HL-60 (cell line): ENCODE measurements at places on chromosomes 1 and 21.

DNA sequence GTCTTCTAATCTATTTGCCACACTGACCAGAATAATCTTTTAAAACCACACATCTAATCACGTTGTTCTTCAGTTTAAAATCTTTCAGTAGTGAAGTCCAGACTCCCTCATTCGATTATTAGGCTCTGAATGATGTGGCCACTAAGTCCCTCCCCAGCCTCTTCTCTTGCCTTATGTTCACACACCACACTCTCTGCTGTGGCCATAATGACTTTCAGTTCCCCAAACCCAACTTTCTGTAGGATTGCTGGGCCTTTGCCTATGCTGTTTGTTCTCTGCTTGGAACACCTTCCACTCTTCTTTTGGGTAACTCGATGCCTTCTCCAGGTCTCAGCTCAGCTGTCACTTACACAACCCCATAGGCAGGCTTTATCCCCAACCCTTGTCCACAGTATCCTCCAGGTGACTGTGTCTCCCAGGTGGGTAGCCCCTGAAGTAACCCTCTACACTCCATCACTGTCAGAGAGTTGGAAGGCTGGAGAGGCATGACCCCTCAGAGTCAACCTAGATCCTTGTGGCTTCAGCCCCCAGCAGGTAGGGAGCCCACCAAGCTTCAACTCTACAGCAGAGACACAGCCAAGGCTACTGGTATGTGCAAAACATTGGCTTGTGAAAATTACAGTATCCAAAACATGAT is 8.4 kb upstream of the SLC37A1 start:
- DNase-seq, result no peak

- DNase-seq, result no peak
Observed at GRCh38 chr1:87362063-87362833, 33.6 kb downstream of the LMO4 start.

- no peak for DNase-seq
Observed at GRCh38 chr1:81540216-81540615, 260.5 kb upstream of the ADGRL2 start.

DNA sequence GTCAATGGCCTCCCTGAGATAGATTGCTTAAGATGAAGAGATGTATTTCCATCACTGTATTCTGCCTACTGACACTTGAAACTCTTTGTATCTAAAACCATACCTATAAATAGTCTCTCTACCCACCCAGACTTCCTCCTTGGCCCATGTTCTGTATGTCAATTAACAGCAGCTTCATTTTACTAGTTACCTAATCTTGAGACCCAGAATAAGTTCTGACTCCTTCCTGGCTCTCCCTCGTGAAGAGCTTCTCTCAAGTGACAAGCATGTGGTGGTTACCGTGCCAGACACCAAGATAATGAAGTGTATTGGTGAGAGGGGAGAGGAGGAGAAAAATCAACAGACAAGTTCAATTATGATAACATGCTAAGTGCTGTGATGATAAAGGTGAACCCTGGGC is 128.8 kb upstream of the RAVER2 start:
- DNase-seq, result no peak

- peak; percentile 24 for DNase-seq
Observed at GRCh38 chr1:4585216-4585615, 69.2 kb upstream of the AJAP1 start.

DNA sequence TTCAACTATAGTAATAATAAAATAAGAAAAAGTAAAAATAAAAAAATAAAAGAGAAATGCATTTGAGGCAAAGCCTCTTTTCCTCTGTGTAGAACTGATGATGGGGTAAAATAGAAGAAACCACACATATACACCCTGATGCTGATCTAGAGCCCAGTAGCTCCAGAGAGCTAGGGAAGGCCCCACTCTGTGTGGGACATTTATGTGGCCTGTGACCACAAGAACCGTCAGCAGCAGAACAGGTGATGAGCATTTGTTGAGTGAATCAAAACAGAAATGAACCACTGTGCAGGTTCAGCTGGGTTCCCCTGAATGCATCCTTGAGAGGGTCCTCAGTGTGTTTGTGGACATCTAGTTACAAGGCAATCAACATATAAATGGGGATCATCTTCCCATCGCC is 221.8 kb upstream of the HOOK1 start:
- DNase-seq, result no peak

DNA sequence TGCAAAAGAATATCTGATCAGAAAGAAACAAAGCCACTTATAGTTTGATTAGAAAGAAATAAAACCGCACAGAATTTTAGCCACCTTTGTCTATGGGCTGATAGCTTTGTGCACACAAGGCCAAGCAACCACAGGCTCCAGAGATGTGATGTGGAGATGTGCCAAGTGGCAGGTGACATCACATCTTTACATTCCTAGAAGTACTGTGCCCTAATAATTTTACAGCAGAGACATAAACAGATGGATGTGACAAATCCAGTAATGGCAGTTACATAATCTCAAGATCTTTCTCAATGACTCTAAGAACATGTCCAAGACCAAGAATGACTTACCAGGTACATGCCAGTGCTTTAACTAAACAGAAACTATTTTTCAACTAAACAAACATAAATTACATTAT is 159.5 kb downstream of the LTN1 start:
- DNase-seq, result no peak

- no peak for DNase-seq
Observed at GRCh38 chr1:26109229-26110164, 2.1 kb upstream of the PDIK1L start.

DNA sequence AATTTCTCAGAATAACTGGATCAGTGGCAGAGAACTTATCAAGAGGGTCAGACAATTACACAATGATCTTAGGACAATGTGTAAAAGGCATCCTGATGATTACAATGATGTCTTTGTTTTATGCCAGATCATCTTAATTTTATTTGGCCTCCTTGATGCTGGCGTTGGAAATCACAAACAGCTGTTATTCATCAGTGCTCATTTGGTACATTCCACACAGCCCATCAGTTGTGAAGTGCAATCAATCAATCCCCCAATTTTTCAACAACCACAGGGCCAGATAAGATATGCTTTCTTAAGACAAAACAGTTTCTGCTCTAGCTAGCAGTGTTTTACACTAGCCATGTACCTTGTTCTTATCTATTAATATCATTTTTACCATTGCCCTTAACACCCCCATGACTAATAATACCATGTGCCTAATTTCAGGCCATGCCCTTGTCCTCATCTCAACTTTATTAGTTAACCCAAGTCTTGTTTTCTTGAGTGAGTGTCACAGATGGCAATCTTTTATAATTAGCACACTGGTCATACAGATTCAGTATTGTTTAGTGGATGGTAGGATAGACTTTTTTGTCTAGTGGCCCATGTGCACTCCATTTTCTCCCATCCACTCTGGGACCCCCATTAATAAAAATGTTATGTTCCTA is 40.8 kb upstream of the COL24A1 start:
- DNase-seq, result no peak

DNA sequence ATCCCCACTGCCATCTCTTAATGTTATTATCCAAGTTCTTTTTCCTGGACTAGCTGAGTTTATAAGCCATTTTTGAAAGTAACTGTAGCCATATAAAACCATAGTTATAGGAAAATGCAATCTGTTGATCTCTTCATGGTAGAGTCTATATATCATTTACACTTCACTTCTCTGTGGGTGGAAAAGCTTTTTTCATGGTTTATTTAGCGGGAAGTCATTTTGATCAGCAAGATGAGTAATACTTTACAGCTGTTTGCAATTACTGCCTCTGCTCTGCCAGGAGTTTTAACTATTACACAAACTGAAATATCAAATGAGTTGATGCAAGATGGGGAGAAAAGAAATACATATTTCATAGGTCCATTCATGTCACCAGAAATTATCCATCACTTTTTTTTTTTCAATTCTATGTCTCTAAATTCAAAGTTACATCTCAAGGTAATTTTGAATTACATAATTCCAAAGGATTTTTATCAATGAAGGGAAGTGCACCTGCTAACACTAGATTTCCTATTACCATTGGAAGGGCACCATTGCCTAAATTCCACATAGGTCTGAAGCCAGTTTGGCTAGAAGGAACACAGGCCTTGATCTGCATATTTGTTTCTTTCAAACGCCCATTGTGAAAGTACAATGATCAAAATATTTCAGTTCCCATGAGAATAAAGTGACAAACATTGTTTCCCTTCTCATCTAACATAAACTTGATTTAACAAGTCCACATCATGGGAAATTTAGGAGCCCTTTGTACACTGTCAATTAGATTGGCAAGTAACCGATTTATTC is 296.7 kb downstream of the ZNF326 start:
- DNase-seq, result no peak

DNA sequence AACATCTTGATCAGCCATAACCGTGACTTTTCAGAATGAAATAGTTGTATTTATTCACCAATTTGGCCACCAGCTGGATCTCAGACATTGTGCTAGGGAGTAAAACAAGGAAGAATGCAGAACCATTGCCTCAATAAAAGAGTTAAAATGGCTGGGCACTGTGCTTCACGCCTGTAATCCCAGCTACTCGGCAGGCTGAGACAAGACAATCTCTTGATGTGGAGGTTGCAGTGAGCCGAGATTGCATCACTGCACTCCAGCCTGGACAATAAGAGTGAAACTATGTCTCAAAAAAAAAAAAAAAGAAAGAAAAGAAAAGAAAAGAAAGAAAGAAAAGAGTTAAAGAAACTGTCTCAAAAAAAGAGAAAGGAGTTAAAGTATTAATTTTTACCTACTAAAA is 199.5 kb downstream of the TPR start:
- no peak for DNase-seq

DNA sequence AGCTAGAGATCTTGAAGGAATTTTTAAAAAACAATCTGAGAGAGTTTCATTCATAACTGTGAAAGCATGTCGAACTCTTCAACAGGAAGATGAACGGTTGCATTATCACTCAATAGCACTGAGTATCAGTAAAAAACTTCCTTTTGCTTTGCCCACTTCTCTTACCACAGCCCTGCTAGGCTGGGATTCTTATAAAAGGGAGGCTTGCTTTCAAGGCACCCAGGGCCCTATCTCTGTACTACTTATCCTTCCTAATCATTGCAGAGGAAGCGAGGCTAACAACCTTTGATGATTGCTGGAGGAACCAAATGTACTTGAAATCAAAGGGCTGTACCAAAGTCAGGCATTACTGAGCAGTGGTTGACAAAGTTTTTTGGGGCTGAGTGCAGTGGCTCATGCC is 71.2 kb downstream of the SNRPE start:
- no peak for DNase-seq

DNA sequence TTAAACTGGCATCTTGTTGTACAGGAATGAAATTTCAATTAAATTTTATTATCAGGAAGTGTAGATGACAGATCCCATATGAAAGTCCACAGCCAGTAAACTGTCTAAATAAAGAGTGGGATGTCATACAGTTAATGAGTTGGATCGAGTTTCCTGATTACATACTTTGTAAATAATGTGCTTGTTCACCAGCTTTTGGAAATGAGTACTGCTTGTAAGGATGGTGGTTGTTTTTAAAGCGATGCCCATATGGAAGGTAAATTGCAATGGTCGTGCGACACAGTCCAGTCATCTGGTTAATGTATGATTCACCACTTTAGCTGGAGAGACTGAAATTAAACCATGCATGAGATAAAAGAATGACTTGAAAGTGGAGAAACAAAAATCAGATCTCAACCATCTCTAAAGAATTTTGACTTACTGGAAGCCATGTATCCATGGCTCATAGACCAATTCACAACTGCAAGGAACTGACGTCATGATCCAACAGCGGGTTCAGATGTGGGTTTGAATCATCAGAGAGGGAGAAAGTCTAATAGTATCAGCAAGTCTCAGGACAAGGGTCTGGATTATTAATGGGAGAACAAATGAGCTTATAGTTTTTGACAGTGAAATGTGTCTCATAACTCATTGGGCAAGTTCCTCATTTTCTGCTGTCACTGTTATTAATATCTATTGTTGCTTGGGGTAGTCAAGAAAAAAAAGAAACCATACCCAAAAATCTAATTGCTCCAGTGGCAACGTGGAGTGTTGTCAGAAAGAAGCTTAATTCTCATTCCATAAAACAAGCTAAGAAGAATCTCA is 49.0 kb downstream of the MAP10 start:
- no peak for DNase-seq

DNA sequence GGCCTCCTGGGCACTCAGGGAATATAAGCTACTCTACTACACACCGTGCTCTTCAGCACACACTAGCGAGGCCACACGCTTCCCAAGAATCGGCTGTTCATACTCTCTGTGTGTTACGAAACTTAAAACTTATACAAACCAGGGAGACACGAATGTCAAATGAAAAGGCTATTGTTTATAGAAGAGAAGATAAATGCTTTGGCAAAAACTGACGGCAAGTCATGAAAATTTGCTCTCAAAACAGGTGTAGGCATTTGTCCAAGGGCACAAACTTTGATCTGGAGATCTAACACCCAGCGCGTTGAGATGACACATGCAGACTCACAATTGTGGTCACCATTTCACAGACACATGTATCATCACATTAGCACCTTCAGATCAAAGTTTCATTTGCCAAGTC is 46.1 kb downstream of the USP48 start:
- DNase-seq, result no peak
